Activated CD4-positive, alpha-beta T cell treated with anti-CD3 and anti-CD28 coated beads, Interleukin-2, amount 10 ng/mL, durations not matched to agents 24 days and 14 days (primary cell): ENCODE measurements at places on chromosomes 1 and 21. TPM values are rescaled to one million over a fixed set of nuclear protein-coding genes. Genes with fewer than 3 reads are reported as not detected.

The AGT gene
- total RNA-seq: not detected in 2 replicates

The NOS1AP gene
- total RNA-seq: 0.17 TPM in 1 of 2 replicates, not detected in the other

The PTAFR gene
- total RNA-seq: 0.40 and 0.57 TPM in 2 replicates

The DNALI1 gene
- not detected in 2 replicates for total RNA-seq

The NEGR1 gene
- total RNA-seq: not detected in 2 replicates

The PPFIA4 gene
- 34.2 and 35.1 TPM in 2 replicates for total RNA-seq

The BACE2 gene
- total RNA-seq: 0.28 and 1.9 TPM in 2 replicates

The EFNA1 gene
- 0.24 TPM in 1 of 2 replicates, not detected in the other for total RNA-seq

The CLIC6 gene
- not detected in 2 replicates for total RNA-seq

GRCh38 chr1:41536361-41536802 lies 51.9 kb upstream of the EDN2 start:
- no peak overlapping the region for H3K27ac ChIP-seq
- no peak overlapping the region for H3K4me3 ChIP-seq
- H3K4me1 ChIP-seq: peaks cover 6% of the 10 kb centered on the region

- H3K4me1 ChIP-seq: peaks cover 9% of the 10 kb centered on the region
- H3K27ac ChIP-seq: peak overlapping the region; percentile 75
- peak; percentile 88 for DNase-seq
- H3K36me3 ChIP-seq: no peaks in the 10 kb centered on the region
- peaks cover 13% of the 10 kb centered on the region for H3K27me3 ChIP-seq
Measured at GRCh38 chr1:210373878-210374599, 45.3 kb downstream of the HHAT start.

DNA sequence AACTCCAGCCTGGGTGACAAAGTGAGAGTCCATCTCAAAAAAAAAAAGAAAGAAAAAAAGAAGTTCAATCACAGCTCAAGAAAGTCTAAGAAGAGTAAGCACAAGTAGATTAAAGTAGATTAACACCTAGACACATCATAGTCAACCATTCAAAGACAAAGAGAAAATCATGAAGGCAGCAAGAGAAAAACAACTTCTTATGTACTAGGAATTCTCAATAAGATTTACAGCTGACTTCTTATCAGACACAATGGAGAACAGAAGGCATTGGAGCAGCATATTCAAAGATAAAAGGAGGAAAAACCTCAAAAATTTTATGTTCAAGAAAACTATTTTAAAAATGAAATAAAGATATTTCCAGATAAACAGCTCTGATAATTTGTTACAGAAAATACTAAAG lies 147.3 kb downstream of the LBR start:
- H3K27ac ChIP-seq: no peak overlapping the region
- H3K4me3 ChIP-seq: no peak overlapping the region
- no peak for DNase-seq

DNA sequence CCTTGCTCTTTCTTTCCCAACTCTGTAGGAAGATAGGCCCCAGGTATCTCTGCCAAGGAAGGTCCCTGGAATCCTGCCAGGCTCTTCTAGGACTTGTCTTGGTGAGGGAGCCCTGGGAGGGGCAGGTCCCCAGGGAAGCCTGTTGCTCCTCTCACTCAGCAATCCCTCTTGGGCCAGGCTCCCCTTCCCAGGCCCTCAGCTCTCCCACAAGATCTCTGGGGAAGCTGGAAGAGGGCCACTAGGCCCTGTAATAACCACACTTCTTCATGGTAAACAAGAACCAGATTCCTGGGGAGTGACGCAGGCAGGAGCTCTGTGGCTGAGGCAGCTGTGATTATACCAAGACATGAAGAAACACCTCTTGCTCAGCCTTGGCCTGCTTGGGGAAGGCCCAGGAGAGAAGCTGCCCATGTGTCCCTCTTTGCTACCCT lies 9.9 kb upstream of the MAPKAPK2 start:
- DNase-seq: no peak
- no peak overlapping the region for H3K4me3 ChIP-seq
- no peak overlapping the region for H3K27ac ChIP-seq
- H3K4me1 ChIP-seq: peaks cover 13% of the 10 kb centered on the region
- H3K27me3 ChIP-seq: peaks cover 3% of the 10 kb centered on the region
- H3K36me3 ChIP-seq: no peaks in the 10 kb centered on the region

DNA sequence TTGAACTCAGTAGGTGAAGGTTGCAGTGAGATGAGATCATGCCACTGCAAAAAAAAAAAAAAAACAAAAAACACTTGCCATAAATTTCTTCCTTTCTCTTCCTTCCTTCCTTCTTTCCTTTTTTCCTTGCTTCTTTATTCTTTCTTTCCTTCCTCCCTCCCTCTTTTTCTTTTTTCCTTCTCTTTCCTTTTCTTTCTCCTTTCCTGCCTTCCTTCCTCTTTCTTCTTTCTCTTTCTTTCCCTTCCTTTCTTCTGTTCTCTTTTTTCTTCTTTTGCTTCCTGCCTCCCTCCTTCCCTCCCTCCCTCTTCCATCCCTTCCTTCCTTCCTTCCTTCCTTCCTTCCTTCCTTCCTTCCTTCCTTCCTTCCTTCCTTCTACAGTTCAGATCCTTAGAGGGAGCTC lies 71.2 kb downstream of the LYPLAL1 start:
- no peak for DNase-seq
- H3K27me3 ChIP-seq: no peaks in the 10 kb centered on the region
- H3K4me1 ChIP-seq: no peaks in the 10 kb centered on the region
- H3K27ac ChIP-seq: no peak overlapping the region
- H3K36me3 ChIP-seq: no peaks in the 10 kb centered on the region

DNA sequence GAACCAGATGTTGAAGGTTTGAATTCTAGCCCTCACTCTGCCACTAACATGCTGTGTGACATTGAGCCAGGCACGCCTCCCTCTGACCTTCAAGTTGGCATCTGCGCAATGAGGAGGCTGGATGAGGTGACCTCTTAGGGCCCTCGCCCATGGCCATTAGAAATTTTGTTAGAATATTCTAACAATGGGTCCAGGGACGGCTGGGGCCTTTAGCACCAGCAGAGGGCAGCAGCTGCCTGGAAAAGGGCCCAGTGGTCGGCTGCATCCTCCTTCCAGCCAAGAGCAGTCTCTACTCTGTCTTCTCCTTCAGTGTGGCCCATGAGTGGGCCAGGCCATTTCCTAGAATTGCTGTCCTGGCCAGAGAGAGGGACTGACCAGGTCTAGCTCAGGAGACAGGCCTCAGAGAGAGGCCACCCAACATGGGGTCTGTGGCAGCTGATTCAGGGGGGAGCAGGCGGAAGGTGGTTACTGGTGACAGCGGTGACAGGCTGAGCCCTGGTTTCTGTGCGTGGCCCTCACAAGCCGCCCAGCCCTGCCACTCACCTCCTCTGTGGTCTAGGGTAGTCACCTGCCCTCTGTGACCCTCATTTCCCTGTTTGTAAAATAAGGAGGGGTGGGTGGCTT lies 101.3 kb upstream of the ACTL8 start:
- DNase-seq: peak; percentile 69
- H3K4me1 ChIP-seq: no peaks in the 10 kb centered on the region
- no peaks in the 10 kb centered on the region for H3K36me3 ChIP-seq
- no peak overlapping the region for H3K27ac ChIP-seq

- DNase-seq: no peak
- peak overlapping the region; percentile 79 for H3K4me3 ChIP-seq
- H3K4me1 ChIP-seq: peaks cover 26% of the 10 kb centered on the region
- H3K36me3 ChIP-seq: peaks cover 2% of the 10 kb centered on the region
Measured at GRCh38 chr1:10694274-10694632, 102.2 kb downstream of the CASZ1 start.

GRCh38 chr1:94362466-94363058 lies 55.6 kb upstream of the ABCD3 start:
- H3K27ac ChIP-seq: no peak overlapping the region
- H3K27me3 ChIP-seq: peaks cover 6% of the 10 kb centered on the region
- no peak for DNase-seq
- no peaks in the 10 kb centered on the region for H3K4me1 ChIP-seq
- H3K4me3 ChIP-seq: no peak overlapping the region

GRCh38 chr1:11740258-11741192 lies 4.6 kb downstream of the AGTRAP start:
- no peaks in the 10 kb centered on the region for H3K27me3 ChIP-seq
- peak overlapping the region; percentile 68 for H3K4me3 ChIP-seq
- peak overlapping the region; percentile 16 for H3K27ac ChIP-seq
- peaks cover 54% of the 10 kb centered on the region for H3K4me1 ChIP-seq
- peak; percentile 83 for DNase-seq

GRCh38 chr1:114588196-114588689 lies 6.8 kb upstream of the BCAS2 start:
- H3K36me3 ChIP-seq: no peaks in the 10 kb centered on the region
- no peak overlapping the region for H3K27ac ChIP-seq
- H3K27me3 ChIP-seq: peaks cover 20% of the 10 kb centered on the region
- H3K4me1 ChIP-seq: no peaks in the 10 kb centered on the region
- H3K4me3 ChIP-seq: no peak overlapping the region

DNA sequence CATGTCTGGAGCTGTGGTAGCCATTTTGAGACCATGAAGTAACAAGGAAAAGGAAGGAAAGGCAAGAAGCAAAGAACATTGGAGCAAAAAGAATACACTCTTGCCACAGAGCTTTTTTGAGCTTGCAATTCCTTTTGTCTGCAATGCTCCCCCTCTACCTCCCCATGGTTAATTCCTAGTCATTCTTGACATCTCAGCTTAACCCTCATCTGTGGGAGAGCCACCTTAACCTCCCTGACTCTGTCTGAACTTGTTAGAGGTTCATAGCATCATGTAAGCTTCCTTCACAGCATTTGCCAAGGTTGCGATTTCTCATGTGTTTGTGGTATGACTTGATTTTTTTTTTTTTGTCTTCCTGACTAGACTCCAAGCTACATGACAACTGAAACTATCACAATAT lies 564.1 kb upstream of the PLXNA2 start:
- no peak for DNase-seq
- H3K27me3 ChIP-seq: no peaks in the 10 kb centered on the region
- no peaks in the 10 kb centered on the region for H3K4me1 ChIP-seq
- H3K27ac ChIP-seq: no peak overlapping the region
- H3K36me3 ChIP-seq: no peaks in the 10 kb centered on the region
- H3K4me3 ChIP-seq: no peak overlapping the region

- no peak overlapping the region for H3K27ac ChIP-seq
- H3K4me1 ChIP-seq: no peaks in the 10 kb centered on the region
- DNase-seq: no peak
- no peaks in the 10 kb centered on the region for H3K36me3 ChIP-seq
Measured at GRCh38 chr1:231186356-231187115, 24.7 kb downstream of the TRIM67 start.

- H3K27ac ChIP-seq: no peak overlapping the region
- H3K27me3 ChIP-seq: peaks cover 6% of the 10 kb centered on the region
- DNase-seq: no peak
- H3K4me3 ChIP-seq: no peak overlapping the region
Measured at GRCh38 chr1:109658533-109659042, 2.7 kb downstream of the GSTM4 start.

DNA sequence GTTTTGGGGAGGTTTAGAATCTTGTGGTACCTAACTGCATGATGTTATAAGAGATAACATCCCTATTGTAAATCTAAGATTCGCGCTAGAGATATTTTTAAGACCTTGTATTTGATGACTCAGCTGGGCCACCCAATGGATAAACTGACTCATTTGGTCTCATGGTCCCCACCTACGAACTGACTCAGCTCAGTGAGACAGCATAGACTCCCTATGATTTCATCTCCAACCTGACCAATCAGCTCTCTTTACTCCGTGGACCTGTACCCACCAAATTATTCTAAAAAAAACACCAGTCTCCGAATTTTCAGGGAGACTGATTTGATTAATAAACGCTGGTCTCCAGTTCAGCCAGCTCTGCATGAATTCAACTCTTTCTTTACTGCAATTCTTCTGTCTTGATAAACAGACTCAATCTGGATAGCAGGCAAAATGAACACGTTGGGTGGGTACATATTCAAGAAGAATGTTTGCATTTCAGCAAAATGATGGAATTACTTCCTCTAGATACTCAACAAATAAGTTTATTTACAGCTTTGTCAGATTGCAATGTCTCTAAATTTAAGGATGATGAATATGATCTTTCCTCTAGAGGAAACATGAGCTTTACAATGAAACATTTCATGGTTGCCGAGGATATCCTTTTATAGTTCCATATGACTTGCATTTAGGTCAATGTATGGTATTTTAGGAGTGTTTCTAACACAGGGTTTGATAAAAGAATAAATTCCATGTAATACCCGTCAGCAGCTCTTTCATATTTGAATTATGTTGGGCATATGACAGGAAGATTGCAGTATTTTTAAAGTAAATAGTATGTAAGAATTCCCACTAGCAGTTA lies 516.6 kb upstream of the RGS18 start:
- DNase-seq: no peak
- no peaks in the 10 kb centered on the region for H3K27me3 ChIP-seq
- no peak overlapping the region for H3K4me3 ChIP-seq
- no peaks in the 10 kb centered on the region for H3K4me1 ChIP-seq
- no peaks in the 10 kb centered on the region for H3K36me3 ChIP-seq

DNA sequence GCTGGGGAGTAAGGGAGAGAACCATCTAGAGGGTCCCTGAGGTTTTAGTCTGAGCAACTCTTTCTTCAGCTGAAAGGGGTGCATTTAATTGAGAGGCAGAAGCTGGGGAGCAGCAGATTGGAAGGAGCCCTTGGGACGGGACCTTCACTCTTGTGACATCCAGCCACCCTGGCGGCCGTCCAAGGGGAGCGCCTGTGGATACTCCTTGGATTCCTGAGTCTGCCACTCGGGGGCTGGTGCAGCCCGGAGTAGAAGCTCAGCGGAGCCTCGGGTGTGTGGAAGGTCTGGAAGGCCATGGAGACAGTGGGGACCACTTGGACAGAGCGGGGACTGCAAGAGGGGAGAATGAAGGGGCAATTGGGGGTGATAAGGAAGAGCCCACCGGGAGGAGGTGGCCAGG lies 68.7 kb downstream of the AJAP1 start:
- no peak for DNase-seq
- no peaks in the 10 kb centered on the region for H3K27me3 ChIP-seq
- H3K4me1 ChIP-seq: no peaks in the 10 kb centered on the region
- H3K36me3 ChIP-seq: no peaks in the 10 kb centered on the region

DNA sequence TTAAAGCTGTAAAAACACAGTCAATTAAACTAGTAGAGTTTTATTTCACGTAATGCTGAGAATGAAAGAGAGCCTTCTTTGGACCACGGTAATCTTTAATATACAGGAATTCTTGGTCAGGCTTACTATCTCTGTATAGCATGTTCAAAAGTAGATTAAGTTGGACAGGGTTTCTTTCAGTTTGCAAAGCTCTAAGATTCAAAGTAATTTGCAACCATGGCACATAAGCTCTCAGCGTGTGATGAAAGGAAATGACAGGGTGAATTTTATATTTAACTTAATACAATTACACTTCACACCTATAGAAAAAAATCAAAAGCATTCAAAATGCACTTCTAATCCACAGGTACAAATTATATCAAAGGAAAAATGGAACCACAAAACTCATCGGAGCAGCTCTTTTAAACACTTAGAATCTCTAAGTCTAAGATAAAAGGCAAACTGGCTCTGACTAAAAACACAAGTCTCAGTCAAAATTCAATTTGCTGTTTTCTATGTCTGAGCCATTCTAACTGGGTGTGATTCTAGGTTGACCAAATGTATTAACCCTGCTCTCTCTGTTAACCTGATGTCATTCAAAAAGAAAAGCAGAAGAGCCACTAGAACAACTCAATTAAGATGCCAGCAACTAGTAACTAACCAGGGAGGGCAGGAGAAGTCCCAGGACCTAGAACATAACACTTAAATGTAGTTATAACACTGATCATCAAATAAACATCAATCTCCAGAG lies 147.7 kb downstream of the RERE start:
- peaks cover 34% of the 10 kb centered on the region for H3K4me1 ChIP-seq
- H3K4me3 ChIP-seq: no peak overlapping the region
- no peak for DNase-seq
- no peaks in the 10 kb centered on the region for H3K27me3 ChIP-seq

GRCh38 chr1:6271554-6271953 lies 10.7 kb upstream of the GPR153 start:
- H3K27ac ChIP-seq: no peak overlapping the region
- H3K27me3 ChIP-seq: no peaks in the 10 kb centered on the region
- H3K4me1 ChIP-seq: no peaks in the 10 kb centered on the region
- H3K36me3 ChIP-seq: peaks cover 2% of the 10 kb centered on the region
- DNase-seq: no peak
